H9 (cell line): ENCODE measurements at places on chromosomes 4 and X. TPM values are rescaled to one million over a fixed set of nuclear protein-coding genes. Genes with fewer than 3 reads are reported as not detected.
A peak's percentile ranks its signal among the peaks of the same experiment; 100 is the strongest.

DNA sequence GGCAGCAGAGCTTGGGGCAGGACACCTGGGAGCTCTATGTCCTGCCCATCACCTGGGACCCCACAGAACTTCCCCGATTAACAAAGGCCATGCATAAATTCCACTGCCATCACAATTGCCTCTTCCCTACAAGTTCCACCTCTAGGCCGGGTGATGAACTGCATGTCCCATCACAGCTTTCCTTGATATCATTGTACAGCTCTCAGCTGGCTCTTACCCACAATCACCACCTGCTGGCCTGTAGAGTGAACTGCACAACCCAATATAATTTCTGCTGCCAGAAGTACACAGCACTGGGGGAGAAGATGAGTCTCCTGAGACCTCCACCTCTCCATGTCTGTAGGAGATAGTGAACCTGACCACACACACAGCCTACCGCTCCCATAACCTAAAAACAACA, 285.0 kb upstream of the AADAT start:
- no peak overlapping the region for H3K4me3 ChIP-seq
- no peaks in the 10 kb centered on the region; the same call in 1 of the 3 replicates for H3K36me3 ChIP-seq
- no peaks in the 10 kb centered on the region for H3K4me1 ChIP-seq
- DNase-seq, result peak; percentile 73

The PFKFB1 gene
- 0.31 and 0.55 TPM in 2 replicates for total RNA-seq

- no peaks in the 10 kb centered on the region for H3K27me3 ChIP-seq
- no peaks in the 10 kb centered on the region for H3K36me3 ChIP-seq
- no peaks in the 10 kb centered on the region for H3K4me1 ChIP-seq
- DNase-seq, result no peak
- H3K4me3 ChIP-seq, result no peak overlapping the region
Observed at GRCh38 chr4:25437926-25438325, 60.9 kb downstream of the ANAPC4 start.

GRCh38 chr4:170743633-170744032, 653.9 kb upstream of the AADAT start:
- H3K4me1 ChIP-seq, result no peaks in the 10 kb centered on the region; the same call in 1 of the 2 replicates
- H3K27ac ChIP-seq, result no peak overlapping the region
- H3K4me3 ChIP-seq, result no peak overlapping the region
- no peaks in the 10 kb centered on the region for H3K36me3 ChIP-seq

DNA sequence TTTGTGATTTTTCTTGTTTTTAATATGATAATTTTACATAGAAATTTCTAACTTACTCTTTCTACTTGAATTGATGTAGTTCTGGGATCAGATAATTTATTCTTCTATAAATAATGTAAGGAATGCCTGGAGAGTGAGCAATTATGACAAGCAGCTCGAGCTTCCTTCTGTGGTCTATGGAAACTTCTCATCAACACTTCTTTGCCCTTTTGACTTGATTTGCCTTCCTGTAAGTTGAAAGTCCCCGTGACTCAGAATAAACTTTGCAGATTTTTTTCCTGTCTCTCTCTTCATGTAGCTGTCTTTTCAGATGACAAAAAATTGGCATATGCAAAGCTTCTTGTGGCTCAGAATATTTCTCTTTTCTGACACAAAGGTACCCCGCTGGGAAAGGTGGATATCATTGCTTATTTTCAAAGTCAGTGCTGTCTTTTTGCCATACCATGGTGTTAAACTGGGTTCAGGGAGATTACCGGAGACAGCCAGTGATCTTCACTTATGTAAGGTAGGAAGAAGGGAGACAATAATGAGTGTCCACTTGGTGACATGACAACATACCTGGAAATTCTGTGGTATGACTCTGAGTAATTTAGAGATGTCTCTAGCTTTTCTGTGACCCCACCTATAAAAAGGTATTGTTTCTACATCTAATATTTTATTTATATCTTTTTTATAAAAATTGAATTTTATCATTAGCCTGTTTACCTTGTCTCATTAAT, 278.6 kb upstream of the GNPDA2 start:
- H3K36me3 ChIP-seq, result no peaks in the 10 kb centered on the region
- H3K4me1 ChIP-seq, result no peaks in the 10 kb centered on the region; the same call in 1 of the 2 replicates
- no peak for DNase-seq
- H3K27me3 ChIP-seq, result no peaks in the 10 kb centered on the region

- no peak overlapping the region for H3K4me3 ChIP-seq
- H3K27ac ChIP-seq, result no peak overlapping the region
- H3K4me1 ChIP-seq, result no peaks in the 10 kb centered on the region
- no peaks in the 10 kb centered on the region for H3K27me3 ChIP-seq
- no peak for DNase-seq
- H3K36me3 ChIP-seq, result peaks cover 70% of the 10 kb centered on the region
Observed at GRCh38 chr4:73172161-73172560, 86.4 kb downstream of the ANKRD17 start.

DNA sequence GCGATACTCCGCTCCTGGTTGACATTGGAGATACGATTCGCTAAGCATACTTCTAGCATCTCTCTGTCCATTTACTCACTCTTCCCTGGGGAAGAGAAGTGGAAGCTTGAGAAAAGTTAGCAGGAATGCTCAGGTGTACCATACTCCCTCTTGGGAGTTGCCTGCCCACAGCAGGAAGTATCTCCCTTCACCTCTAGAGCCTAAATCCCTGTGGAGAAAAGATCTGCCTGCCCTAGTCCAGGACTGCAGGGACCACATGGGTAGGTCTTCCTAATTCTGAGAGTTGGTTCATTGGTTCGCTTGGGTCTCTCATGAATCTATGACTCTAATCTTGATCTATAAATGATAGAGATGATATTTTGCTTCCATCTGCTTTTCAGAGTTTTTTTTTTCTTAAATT, 26.3 kb upstream of the MAPK10 start:
- no peaks in the 10 kb centered on the region; the same call in 1 of the 2 replicates for H3K4me1 ChIP-seq
- DNase-seq, result no peak
- no peak overlapping the region for H3K4me3 ChIP-seq

GRCh38 chr4:164937576-164938270, 39.7 kb downstream of the TRIM61 start:
- no peak overlapping the region for H3K4me3 ChIP-seq
- no peaks in the 10 kb centered on the region for H3K36me3 ChIP-seq
- no peak overlapping the region for H3K27ac ChIP-seq
- no peaks in the 10 kb centered on the region for H3K4me1 ChIP-seq
- peak; percentile 65 for DNase-seq

DNA sequence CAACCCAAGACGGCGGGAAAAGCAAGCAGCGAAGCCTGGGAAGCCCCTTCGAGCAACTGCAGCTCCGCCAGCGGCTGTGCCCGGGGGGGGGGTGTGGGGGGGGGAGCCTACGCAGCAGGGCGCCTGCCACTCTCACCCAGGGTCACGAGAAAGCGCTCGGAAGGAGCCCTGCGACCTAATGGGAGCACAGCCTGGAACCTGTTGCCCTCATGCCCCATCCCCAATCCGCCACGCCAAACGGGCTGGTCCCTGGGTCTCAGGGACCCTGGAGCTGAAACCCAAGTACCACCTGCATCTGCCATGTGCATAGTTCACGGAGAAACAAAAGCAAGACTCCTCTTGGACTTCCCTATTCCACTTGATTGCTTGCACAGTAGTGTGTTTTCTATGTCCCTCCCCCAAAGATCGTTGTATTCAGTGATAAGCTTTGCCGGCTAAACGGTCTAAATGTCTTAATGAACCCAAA, 359 bp upstream of the GAB3 start:
- DNase-seq, result no peak
- peak overlapping the region; percentile 71 for H3K4me3 ChIP-seq
- no peak overlapping the region for H3K27ac ChIP-seq
- peaks cover 20% of the 10 kb centered on the region; the same call in 1 of the 2 replicates for H3K27me3 ChIP-seq
- no peaks in the 10 kb centered on the region; the same call in 1 of the 2 replicates for H3K4me1 ChIP-seq

GRCh38 chr4:2266181-2266580, 4.3 kb upstream of the MXD4 start:
- no peak for DNase-seq
- H3K27ac ChIP-seq, result no peak overlapping the region
- H3K27me3 ChIP-seq, result no peaks in the 10 kb centered on the region
- H3K4me1 ChIP-seq, result peaks cover 2% of the 10 kb centered on the region; the same call in 1 of the 2 replicates
- no peaks in the 10 kb centered on the region for H3K36me3 ChIP-seq

The CC2D2A gene
- 10.4 and 13.5 TPM in 2 replicates for total RNA-seq

GRCh38 chr4:177809791-177810190, 367.6 kb upstream of the AGA start:
- DNase-seq, result no peak
- H3K4me1 ChIP-seq, result no peaks in the 10 kb centered on the region; the same call in 1 of the 2 replicates
- no peak overlapping the region for H3K4me3 ChIP-seq
- no peaks in the 10 kb centered on the region for H3K36me3 ChIP-seq
- H3K27me3 ChIP-seq, result no peaks in the 10 kb centered on the region
- H3K27ac ChIP-seq, result no peak overlapping the region

DNA sequence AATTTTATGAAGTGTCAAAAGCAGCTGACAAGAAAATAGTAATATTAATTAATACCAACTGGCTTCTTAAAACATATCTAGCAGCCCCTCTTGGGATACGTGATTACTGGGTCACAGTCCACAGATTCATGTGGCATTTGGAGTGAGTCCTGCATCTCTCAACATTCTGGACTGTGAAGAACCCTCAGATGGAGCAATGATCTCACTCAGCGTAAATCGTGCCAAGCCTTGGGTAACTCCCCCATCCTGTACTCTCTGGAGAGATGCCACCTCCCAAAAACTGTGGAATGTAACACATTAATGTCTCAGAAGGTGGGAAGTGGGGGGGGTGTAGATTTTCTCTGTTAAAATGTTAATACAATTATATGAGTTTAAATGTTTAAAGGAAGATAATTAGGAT, 118.2 kb upstream of the IQCM start:
- no peak overlapping the region for H3K4me3 ChIP-seq
- no peak overlapping the region for H3K27ac ChIP-seq
- no peak for DNase-seq
- no peaks in the 10 kb centered on the region for H3K27me3 ChIP-seq
- no peaks in the 10 kb centered on the region for H3K4me1 ChIP-seq
- no peaks in the 10 kb centered on the region; the same call in 1 of the 2 replicates for H3K36me3 ChIP-seq

- no peaks in the 10 kb centered on the region for H3K4me1 ChIP-seq
- H3K4me3 ChIP-seq, result no peak overlapping the region
- H3K36me3 ChIP-seq, result no peaks in the 10 kb centered on the region
- no peaks in the 10 kb centered on the region for H3K27me3 ChIP-seq
Observed at GRCh38 chr4:10671366-10671765, 13.2 kb downstream of the CLNK start.

GRCh38 chr4:137819964-137820383, 287.7 kb upstream of the PCDH18 start:
- H3K36me3 ChIP-seq, result no peaks in the 10 kb centered on the region
- no peaks in the 10 kb centered on the region; the same call in 1 of the 2 replicates for H3K4me1 ChIP-seq
- H3K27me3 ChIP-seq, result no peaks in the 10 kb centered on the region

DNA sequence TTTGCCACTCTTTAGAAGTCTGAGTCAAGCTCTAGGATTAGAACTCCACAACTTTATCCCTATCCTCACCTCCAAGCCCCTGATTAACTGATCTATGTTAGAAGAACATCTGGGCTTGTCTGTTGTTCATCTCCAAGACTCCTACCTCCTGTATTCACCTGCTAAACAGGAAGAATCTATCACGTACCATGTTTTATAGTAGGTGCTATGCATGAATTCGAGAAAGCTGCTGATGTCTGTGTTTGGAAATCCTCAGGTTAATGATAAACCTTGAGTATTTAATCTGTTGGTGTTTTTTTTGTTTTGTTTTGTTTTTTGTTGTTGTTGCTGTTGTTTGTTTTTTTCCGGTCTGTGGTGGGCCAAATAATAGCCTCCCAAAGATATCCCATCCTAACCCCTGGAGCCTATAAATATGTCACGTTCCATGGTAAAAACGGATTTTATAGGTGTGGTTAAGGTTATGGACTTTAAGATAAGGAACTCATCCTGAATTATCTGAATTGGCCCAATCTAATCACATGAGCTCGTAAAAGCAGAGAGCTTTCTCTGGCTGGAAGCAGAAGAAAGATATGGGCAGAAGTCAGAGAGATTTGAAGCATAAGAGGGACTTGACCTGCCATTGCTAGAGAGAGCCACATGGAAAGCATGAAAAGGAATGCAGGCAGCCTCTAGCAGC, 101.2 kb upstream of the DUSP21 start:
- no peaks in the 10 kb centered on the region for H3K36me3 ChIP-seq
- no peak overlapping the region for H3K27ac ChIP-seq
- H3K27me3 ChIP-seq, result no peaks in the 10 kb centered on the region
- H3K4me3 ChIP-seq, result no peak overlapping the region
- DNase-seq, result no peak

The SSX4B gene
- total RNA-seq, result 0.29 TPM in 1 of 2 replicates, not detected in the other

GRCh38 chr4:108359986-108360681, 191.4 kb upstream of the LEF1 start:
- H3K27ac ChIP-seq, result no peak overlapping the region
- H3K27me3 ChIP-seq, result no peaks in the 10 kb centered on the region
- no peaks in the 10 kb centered on the region; the same call in 1 of the 2 replicates for H3K4me1 ChIP-seq
- no peak overlapping the region for H3K4me3 ChIP-seq
- no peak for DNase-seq
- no peaks in the 10 kb centered on the region for H3K36me3 ChIP-seq

The DDX60 gene
- total RNA-seq, result 3.9 and 4.1 TPM in 2 replicates

The LEF1 gene
- 2.5 and 3.4 TPM in 2 replicates for total RNA-seq

- H3K36me3 ChIP-seq, result peaks cover 4% of the 10 kb centered on the region
- H3K4me1 ChIP-seq, result no peaks in the 10 kb centered on the region
- H3K4me3 ChIP-seq, result no peak overlapping the region
- DNase-seq, result peak; percentile 39
Observed at GRCh38 chrX:83819304-83819703, 41.6 kb upstream of the CYLC1 start.

- H3K4me3 ChIP-seq, result peak overlapping the region; percentile 43
- H3K27me3 ChIP-seq, result no peaks in the 10 kb centered on the region
- no peak overlapping the region for H3K27ac ChIP-seq
- peaks cover 35% of the 10 kb centered on the region for H3K36me3 ChIP-seq
- no peaks in the 10 kb centered on the region for H3K4me1 ChIP-seq
Observed at GRCh38 chrX:40644821-40645358, 2.5 kb downstream of the CXorf38 start.

The TNMD gene
- total RNA-seq, result 1.3 and 1.7 TPM in 2 replicates

The VGLL1 gene
- total RNA-seq, result not detected in 2 replicates

The F11 gene
- 0.50 and 0.97 TPM in 2 replicates for total RNA-seq

The ARSJ gene
- total RNA-seq, result 0.57 and 1.1 TPM in 2 replicates

DNA sequence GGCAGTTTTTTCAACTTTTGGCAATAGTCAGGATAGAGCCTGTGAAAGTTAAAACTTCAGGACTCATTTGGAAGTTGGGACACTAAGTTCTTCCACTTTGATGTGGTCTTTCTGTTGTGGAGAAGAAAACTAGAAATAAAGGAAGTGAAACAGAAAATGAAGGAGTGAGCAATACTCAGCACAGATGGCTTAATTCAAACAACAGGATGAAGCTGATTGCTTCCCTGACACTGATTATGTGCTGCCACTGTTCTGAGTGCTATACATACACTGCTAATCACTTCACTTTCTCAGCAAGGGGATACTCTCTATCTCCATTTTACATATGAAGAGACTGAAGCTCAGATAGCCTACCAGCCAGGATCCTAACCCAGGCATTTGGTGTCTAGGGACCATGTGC, 235.1 kb upstream of the CPEB2 start:
- H3K4me1 ChIP-seq, result no peaks in the 10 kb centered on the region
- H3K27ac ChIP-seq, result no peak overlapping the region
- DNase-seq, result no peak
- H3K4me3 ChIP-seq, result no peak overlapping the region

GRCh38 chrX:55524487-55524886, 34.8 kb upstream of the USP51 start:
- H3K36me3 ChIP-seq, result no peaks in the 10 kb centered on the region
- no peaks in the 10 kb centered on the region for H3K27me3 ChIP-seq
- H3K4me1 ChIP-seq, result no peaks in the 10 kb centered on the region
- no peak overlapping the region for H3K27ac ChIP-seq
- no peak overlapping the region for H3K4me3 ChIP-seq
- no peak for DNase-seq
